ENCODE measurements at places on chromosomes 16 and 17. TPM values are rescaled to one million over a fixed set of nuclear protein-coding genes. Genes with fewer than 3 reads are reported as not detected.

DNA sequence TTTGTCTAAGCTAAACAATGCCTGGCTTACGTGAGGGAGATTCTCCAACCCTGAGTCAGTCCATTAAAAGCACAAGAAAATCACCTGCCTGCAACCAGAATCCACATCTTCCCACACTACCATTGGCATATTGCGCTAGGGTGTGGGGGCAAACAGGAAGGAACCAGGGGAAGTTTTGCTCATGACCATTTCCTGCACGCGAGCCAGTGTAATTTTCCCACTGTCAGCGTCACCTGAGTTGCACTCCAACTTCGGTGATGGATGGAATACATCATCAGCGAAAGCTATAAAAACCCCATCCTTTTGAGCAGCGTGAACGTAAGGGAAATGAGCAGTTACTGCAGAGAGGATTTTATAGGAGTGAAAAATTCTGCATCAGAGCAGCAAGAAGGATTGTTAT, 167.9 kb upstream of the NOL11 start:
- no peak for DNase-seq

The RAPGEFL1 gene
- 0.98 TPM for total RNA-seq

The MTMR4 gene
- total RNA-seq = 56.2 TPM

The PRAC1 gene
- not detected for total RNA-seq

- DNase-seq = no peak
Measured at GRCh38 chr16:88831838-88832237, 20.1 kb upstream of the APRT start.

Measured in LHCN-M2 (cell line).